Left hindlimb (tissue), 1 donor: ENCODE measurements at places on chromosomes 4 and X.

DNA sequence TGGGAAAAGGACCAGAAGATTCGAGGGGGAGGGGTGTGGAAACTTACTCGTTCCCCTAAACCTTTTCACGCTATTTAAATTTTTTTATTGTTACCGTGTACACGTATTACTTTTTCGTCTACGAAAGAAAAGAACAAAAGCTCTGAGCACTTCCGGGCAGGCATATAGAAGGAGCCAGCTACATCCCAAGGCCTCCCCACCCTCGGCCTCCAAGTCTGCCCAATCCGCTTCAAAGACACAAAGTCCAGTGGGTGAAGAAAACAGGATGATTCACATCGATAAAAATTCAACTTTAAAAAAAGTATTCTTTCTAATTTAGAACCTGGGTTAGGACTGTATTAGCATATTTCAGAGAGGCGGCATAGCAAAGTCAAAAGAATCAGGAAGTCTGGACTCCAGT is 23.1 kb downstream of the SEL1L3 start:
- no peak for DNase-seq

GRCh38 chrX:56569378-56570057 is 6.1 kb downstream of the UBQLN2 start:
- DNase-seq = no peak

GRCh38 chr4:121784401-121784800 is 16.7 kb upstream of the EXOSC9 start:
- DNase-seq = no peak

GRCh38 chr4:681736-682451 is 7.1 kb downstream of the SLC49A3 start:
- peak; percentile 42 for DNase-seq

GRCh38 chr4:122826553-122827257 is at the start of gene FGF2:
TSS of gene FGF2 (plus strand) at chr4:122826831. CDS start at chr4:122827175, 344 bp downstream.
- DNase-seq = peak; percentile 94

DNA sequence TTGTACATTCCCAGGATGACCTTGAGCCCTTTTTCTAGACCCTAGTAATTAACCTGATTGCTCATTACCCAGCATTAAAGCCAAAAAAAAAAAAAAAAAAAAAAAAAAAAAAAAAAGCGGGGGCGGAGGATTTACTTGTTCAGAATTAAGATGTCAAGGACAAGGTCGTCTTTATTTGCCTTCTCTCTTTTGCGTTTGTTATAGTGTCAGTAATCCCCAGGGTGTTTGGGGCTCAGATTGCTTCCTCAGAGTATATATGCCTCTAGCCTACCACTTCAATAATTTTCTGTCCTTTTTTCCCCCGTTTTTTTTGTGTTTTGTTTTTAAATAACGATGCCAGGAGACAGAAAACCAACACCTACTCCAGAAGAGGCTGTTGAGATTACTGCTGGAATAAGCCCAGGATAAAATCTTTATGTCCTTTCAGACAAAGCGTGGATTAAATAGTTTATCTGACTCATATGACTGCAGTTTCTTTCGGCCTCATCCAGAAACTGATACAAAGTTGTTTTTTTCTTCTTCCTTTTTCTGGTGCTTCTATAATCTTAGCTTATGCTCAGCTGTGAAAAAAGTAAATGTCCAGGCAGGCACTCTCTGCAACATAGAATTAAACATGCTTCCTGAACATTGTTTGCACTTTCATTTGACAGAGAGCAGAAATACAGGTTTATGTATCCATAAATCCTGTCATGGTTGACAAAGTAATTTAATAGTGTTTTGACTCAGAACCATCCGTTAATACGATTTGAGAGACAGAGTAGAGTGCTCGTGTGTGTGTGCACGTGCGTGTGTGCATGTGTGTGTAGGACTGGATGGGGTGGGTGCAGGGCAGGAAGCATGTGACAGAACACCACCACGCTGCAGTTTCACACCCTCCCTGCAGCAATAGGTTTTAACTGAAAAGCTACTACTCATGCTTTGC is 138.6 kb downstream of the AFF1 start:
- DNase-seq = no peak

DNA sequence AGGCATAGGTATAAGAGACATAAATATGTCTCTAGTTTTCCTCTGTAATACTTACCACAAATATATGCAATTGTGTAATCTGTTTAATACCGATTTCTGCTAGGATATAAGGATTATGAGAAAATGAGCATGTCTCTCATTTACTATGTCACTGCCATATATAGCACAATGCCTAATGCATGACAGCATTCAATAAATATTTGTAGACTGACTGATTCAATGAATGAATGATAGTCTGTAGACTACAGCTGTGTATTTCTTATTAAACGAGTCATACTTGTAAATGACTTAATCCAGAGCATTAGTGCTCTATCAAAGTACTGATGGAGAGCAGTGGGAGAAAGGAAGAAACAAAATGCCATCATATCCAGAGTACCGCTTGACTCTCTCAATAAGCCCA is 175.6 kb downstream of the PPP3CA start:
- no peak for DNase-seq

- DNase-seq = no peak
Measured at GRCh38 chr4:94171616-94172015, 36.0 kb upstream of the SMARCAD1 start.
